Kidney epithelial cell (primary cell): ENCODE measurements at places on chromosomes 3 and 15.
A peak's percentile ranks its signal among the peaks of the same experiment; 100 is the strongest.

GRCh38 chr15:57677204-57677603 is 29.3 kb upstream of the POLR2M start:
- no peak for DNase-seq

DNA sequence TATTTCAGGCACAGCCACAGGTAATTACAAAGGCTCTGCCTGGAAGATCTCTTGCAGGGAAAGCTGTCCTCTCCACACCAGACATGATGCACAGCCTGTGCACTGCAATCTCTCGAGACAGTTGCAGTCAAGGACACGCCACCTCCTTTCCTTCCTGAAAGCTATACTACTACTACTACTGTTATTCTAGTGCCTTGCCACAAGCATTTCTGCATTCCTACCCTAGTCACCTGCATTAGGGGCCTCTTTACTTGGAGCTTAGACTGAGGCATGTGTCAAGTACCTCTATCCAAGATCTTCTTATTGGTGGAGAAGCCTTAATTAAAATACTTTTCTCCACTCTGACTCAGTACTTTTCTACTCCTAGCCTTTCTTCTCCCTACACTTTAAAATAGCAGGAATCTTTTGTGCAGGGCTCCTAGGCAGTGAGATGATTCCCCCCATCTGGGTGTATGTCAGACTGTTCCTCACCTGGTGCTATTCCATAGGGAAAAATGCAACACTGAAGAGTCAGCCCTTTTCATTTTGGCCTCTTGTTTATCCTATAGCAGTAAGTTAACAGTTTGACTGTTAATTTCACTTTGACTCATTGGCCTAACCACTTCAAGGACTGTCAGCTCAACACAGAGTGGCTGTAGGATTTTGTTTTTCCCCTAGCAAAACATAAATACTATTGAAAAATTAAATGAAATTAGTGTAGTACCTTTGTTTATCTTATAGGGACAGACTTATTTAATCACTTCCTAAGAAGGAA is 78.9 kb downstream of the ESYT3 start:
- no peak for DNase-seq

DNA sequence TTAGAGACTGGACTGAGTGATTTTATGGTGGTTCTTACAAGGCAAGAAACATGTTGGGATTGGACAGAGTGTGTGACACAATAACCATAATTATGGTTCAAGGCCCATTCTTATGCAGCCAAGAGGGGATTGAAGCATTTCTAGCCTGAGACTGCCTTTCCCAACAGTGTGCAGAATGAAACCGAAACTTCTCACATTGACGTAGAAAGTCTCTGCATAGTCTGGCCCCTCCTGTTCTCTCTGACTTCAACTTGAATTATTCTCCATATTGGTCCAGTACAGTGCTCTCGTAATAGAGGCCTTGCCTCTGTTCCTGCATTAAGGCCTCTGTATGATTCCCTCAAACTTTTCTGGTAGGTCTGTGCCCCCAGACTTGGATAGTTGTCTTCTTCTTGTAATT is 138.3 kb downstream of the DIPK2A start:
- no peak for DNase-seq

DNA sequence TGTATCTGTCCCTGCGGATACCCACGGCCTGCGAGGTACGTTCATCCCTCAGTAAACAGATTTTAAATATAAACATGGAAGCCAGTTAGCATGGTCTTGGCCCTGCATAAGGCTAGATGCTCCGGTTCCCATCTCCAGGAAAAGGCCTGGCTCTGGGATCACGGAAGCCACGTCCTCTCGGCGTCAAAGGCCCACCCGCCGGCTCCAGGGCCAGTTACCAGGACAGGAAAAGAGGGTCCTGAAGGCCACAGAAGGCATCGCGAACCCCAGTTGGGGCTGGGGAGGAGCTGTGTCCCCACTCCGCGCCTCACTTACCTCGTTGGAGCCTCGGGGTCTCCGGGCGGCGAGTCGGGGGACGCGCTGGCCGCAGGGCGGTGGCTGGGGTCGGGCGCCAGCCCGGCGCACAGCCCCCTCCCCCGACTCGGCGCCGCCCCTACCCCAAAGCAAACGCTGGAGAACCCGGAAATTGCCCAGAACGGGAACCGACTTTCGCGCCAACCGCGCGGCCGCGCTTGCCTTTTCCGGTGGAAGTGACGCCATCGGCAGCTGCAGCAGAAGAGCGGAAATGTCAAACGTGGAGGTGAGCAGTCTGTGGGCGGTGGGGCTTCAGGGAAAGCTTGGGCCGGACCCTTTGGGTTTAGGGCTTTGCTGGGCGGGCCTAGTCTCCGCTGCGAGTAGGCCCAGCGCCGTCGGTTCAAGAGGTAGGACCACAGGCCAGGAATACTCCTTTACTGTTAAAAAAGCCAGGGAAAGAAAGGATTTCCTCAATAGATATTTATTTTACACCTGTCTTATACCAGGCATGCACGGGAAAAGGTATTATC is at the start of gene TOPBP1:
Gene TOPBP1, minus strand, starts transcription at position 488 of the 824 bp plus-strand sequence. CDS start 814 bp downstream, outside the sequence.
- DNase-seq, result peak; percentile 29

GRCh38 chr3:181017690-181018089 is 28.2 kb upstream of the DNAJC19 start:
- DNase-seq, result no peak

GRCh38 chr3:52313774-52314188 is 2.3 kb upstream of the DNAH1 start:
- no peak for DNase-seq

GRCh38 chr3:123341-123740 is 73.2 kb upstream of the CHL1 start:
- DNase-seq, result no peak

DNA sequence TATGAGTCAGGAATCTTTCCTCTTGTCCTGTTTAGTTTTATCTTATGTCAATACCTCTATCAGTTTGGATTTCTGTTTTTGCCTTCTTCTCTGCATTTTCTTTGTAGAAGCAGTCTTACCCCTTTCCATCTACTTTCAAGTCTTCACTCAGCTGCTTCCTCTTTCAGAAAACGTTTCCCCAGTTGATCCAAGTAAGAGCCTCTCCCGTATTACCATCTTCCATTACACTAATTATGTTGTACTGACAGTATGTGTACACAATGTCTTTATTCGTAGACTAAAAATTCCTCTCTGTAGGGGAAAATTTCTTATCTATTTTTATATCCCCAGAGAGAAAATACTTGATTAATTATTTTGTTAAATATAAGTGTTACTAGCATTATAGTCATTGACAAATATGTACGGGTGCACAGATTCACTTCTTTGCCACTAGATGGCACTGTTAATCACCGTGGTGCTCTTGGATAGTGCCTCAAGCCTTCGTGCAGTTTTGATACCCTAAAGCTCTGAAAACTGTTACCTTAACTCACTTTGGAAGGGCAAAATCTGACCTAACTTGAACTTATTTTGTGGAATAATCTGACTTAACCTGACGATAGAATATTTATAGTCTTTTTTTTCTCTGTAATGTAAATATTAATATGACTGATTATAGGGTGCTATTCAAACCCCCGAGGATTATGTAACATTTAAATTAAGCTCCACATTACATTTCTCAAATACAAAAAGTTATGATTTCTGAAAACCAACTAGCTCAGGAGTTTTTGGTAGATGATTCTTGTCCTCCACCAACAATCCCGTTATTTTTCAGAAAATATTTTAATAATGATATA is 74.2 kb upstream of the POU1F1 start:
- DNase-seq, result no peak

DNA sequence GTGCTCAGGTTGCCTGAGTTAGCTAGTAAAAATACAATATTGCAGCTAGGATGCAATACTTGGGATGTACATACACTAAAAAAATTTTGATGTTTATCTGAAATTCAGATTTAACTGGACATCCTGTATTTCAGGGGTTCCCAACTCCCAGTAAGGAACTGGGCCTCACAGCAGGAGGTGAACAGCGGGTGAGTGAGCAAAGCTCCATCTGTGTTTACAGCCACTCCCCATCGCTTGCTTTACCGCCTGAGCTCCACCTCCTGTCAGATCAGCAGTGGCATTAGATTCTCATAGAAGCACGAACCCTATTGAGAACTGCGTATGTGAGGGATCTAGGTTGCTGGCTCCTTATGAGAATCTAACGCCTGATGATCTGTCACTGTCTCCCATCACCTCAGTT is 285.1 kb upstream of the PROK2 start:
- DNase-seq, result no peak
